Right atrium auricular region (tissue), 2 donors: ENCODE measurements at places on chromosomes 11 and 22. TPM values are rescaled to one million over a fixed set of nuclear protein-coding genes. Genes with fewer than 3 reads are reported as not detected.

The SLC22A12 gene
- not detected for total RNA-seq

DNA sequence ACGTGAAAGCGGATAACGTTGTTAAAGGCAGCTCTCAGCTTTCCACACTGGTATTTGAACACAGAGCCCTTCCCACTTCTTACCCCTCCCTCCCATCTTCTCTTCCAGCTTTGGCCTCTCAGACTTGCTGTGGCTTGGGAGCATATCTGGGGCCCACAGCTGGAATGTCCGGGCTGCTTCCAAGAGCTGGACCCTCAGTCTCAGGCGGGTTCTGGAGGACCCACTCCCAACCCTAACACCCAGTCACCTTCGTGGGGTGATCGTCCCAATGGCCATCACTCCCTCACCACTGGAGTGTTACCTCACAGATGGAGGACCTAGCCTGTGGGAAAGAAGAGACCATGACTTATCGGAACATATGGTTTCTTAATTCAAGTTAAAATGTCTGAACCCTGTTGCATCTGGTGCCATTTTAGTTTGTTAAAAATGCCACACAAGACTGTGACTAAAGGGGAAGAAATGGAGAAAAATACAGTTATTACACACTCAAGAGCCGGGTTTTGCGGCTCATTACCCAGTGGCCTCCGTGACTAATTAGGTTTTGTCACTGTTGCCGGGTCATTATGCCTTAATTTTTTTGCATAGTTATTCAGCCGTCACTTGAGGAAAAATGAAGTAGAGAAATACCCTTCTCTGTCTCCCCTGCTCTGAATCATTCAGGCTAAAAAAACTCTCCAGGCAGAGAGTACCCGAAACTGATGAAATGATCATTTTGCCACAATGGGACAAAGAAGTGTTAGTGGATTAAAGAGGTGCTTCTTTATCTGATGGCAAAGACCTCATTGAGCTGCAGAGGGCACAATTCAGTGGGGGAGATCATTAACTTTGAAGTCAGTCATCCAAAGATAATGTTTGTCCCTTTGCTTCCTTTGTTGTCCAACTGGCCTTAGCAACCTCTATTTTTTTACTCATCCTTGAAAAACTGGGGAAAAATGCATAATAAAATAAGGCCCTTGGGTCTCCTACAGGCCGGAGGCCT, 87.2 kb upstream of the HTATIP2 start:
- H3K4me3 ChIP-seq, result no peak overlapping the region
- no peaks in the 10 kb centered on the region for H3K27me3 ChIP-seq
- H3K36me3 ChIP-seq, result no peaks in the 10 kb centered on the region
- no peak overlapping the region for H3K27ac ChIP-seq

The HEPHL1 gene
- total RNA-seq, result not detected

- H3K4me3 ChIP-seq, result no peak overlapping the region
- peaks cover 7% of the 10 kb centered on the region for H3K36me3 ChIP-seq
- no peak overlapping the region for H3K27ac ChIP-seq
Measured at GRCh38 chr11:78094250-78094649, 14.6 kb upstream of the NDUFC2 start.

DNA sequence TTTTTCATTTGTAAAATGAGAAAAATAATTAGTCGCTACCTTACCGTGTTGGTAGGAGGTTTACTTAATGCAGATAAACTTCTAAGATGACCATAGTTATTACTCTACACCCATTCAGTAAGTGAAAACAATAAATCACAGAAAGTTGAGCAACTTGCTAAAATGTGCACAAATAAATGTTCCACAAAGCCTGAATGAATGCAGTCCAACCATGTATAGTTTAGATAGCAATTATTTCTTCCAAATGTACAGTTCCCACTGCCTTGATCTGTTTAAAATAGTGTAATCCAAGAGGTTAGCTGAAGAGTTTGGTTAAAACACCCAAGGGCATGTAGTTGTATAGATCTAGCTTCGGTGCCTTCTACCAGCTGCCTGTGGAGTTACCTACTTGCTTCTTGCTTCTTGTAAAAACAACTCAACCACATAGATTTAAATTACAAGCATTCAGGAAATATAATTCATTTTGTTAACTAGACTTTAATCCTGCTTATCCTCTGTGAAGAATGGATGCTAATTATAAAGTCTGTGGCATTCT, 106.3 kb upstream of the CARD18 start:
- H3K27ac ChIP-seq, result no peak overlapping the region
- H3K27me3 ChIP-seq, result no peaks in the 10 kb centered on the region
- no peak for DNase-seq
- H3K4me1 ChIP-seq, result no peaks in the 10 kb centered on the region

- no peak overlapping the region for H3K4me3 ChIP-seq
- no peaks in the 10 kb centered on the region for H3K4me1 ChIP-seq
- H3K27me3 ChIP-seq, result no peaks in the 10 kb centered on the region
- DNase-seq, result no peak
Measured at GRCh38 chr11:88683024-88683423, 345.5 kb upstream of the CTSC start.

DNA sequence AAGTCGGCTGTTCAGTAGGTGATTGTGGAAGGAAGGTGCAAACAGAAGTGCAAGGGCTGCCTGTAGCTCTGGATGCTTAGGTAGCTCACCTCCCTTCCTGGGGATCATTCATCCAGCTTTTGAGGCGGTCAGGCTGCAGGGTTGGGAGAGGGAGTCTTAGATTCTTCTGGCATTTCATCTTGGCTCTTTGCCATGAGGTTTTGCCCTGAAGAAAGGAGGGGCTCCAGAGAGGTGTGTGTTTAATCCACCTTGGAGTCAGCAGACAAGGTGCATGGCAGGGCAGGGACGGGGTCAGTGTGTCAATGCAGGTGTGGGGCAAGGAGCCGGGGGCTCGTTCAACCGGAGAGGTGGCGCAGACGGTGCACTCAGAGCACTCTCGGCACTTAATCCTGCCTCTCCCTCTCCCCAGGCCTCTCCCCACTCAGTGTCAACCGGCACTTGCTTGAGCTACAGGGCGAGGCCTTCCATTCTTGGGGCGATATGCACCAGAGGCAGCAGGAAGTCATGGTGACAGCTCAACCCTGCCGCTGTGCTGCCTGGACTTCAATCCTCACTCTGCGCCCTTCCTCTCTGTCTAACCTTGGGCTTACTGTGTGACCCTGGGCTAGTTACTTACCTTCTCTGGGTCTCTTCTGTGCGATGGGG, 7.2 kb downstream of the ADAMTS15 start:
- H3K27me3 ChIP-seq, result no peaks in the 10 kb centered on the region
- H3K27ac ChIP-seq, result peak overlapping the region; percentile 90
- no peaks in the 10 kb centered on the region for H3K36me3 ChIP-seq
- no peaks in the 10 kb centered on the region for H3K4me1 ChIP-seq
